ENCODE measurements at places on chromosomes 7 and 10.

GRCh38 chr10:69459101-69459790 is 8.0 kb downstream of the TSPAN15 start:
- no peak for DNase-seq

GRCh38 chr7:101172005-101172853 is 6.9 kb upstream of the VGF start:
- no peak for DNase-seq

DNA sequence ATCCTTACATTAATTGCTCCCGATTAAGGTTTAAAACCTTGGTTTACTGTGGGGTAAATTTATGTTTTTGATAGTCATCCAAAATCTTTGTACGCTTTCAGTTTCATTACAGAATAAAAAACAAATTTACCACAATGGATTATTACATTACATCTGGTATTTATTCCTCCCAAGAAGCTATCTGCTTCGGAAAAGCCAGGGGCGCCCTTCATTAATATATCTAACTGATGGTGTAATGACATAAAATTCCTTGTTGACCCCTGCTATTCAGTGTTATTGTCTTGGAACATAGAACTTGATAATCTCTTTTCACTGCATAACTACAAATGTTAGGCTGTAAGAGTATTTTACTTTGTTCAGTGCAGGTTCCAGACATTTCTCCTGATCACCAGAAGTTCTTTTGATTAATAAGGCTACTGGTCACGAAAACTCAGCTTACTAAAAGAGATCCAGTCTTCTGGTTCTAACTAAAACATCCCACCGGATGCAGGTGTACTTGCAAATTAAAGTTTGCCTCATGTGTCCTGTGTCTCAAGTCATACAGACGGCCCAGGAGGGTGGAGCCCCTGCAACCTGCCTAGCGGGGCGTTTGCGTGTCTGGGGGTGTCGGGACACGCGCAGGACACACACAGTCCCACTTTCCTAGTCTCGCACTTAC is 581 bp upstream of the GLCCI1 start:
- DNase-seq: no peak

DNA sequence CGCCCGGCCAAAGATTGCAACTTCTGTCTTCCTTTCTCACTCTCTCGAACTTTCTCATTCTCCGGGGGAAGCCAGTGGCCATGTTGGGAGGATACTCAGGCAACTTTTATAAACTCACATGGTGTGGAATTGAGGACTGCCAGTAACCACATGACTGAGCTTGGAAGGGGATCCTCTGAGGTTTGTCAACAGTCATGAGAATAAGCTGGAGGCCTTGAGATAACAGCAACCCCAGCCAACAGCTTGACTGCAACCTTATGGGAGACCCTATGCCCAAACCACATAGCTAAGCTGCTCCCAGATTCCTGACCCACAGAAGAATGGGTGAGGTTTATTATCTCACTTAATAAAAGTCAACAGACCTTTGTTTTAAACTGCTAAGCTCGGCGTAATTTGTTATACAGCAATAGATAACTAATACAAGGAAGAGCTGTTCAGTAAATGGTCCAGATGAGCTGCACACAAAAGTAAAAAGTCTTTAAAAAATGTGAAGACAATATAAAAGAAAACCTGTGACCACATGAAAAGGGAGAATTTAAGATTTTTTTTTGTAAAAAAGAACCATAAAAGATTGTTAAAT is 9.6 kb downstream of the SYPL1 start:
- no peak for DNase-seq

- no peak for DNase-seq
Observed at GRCh38 chr10:8060010-8060703, 5.7 kb downstream of the GATA3 start.

DNA sequence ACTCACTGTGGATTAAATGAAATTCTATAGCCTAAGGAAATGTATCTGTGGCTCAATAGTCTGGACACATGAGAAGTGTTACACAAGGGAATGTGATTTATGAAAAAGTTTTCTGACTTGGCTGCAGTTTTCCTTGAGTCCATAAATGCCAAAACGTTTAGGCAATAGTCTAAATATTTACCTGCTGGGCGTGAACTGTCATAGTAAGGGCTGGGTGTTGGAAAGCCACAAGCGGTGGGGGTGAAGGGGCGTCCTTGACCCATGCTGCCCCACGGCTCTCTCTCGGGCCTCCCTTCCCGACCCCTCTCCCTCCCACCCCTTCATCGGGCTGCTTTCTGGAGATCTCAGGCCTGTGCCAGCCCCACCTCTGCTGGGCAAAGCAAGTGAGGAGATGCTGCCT is 223.7 kb downstream of the BUB3 start:
- DNase-seq: no peak

GRCh38 chr7:25495342-25496250 is 267.3 kb upstream of the NPVF start:
- no peak for DNase-seq

GRCh38 chr7:76008156-76008687 is 13.8 kb upstream of the TMEM120A start:
- no peak for DNase-seq

DNA sequence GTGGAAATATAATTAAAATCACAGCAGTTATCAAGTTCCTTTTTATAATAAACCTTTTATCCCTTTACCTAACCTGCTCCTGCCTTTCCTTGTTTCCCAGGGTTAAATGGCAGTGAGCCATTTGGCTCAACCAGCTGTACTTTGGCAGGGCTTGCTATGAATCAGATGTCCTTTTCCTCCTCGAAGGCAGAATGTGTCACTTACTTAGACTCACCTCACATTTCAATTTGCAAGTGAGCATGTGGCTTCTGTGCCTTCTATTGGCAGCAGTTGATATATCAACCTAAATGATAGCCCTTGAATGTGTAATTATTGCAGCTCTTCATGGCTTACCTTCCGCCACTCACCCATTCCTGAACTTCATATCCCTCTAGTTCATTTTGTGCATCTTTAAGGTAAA is 301.7 kb downstream of the CSTF2T start:
- no peak for DNase-seq

- no peak for DNase-seq
Observed at GRCh38 chr10:31819391-31819820, 109.2 kb downstream of the ARHGAP12 start.

DNA sequence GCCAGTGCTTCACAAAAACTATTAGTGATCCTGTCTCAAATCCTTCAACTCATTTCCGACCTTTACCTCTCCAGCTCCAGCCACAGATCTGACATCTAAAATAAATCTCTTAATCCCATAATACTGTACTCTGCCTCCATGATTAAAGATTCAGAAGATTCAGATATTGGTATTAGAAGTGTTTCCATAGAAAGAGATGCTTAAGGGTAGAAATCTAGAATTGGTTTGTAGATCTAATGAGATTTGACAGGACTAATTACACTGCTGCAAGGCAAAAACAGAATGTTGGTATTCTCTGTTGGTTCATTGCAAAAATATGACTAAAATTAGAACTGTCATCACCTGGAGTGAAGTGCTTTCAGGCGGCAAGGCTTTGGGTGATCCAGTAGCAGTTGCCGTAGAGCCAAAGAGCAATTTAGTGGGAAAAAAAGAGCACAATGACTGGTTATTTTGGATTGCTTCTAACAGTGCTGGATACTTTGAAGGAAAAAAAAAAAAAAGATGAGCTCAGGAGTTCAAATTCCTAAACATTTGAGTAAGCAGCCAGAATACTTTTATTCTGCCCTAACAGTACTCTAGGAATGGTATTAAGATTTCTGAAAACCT is 940.1 kb upstream of the SORCS1 start:
- no peak for DNase-seq

GRCh38 chr10:91622601-91623000 is 10.3 kb downstream of the PPP1R3C start:
- DNase-seq: no peak

- DNase-seq: no peak
Observed at GRCh38 chr10:61272781-61273180, 180.4 kb downstream of the TMEM26 start.

DNA sequence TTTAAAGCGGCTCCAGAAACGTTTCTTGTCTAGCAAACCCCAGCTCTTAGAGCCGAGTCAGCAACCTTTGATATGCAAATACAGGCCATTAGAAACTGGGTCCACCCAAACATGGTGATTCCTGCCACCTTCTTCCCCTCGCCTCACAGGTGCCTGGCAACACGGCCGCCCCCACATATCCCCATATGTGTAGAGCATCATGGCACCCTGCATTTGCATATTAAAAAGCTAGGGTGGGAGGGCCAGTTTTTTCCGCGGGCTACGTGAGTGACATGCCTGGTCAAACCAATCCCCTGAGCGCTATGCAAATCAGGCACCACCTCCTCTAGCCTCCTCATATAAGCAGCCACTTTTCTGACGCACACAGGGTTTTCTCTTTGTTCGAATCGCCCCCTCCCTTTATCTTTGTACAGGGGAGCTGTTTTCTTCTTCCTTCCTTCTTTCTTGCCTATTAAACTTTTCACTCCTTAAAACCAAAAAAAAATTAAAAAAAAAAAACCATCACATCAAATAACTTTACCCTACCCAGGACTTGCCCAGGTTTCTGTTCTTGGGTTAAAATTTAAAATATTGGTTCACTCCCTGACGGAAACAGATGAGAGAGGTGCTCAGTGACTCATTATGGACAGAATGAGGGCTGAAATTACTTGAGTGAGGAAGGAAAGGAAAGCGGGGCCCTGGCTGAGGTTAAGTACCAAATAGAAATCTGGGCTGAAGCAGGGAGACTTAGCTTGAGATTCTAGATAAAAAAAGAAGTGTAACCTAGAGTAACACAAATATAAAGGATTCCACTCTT is 59.8 kb downstream of the COA1 start:
- DNase-seq: no peak

DNA sequence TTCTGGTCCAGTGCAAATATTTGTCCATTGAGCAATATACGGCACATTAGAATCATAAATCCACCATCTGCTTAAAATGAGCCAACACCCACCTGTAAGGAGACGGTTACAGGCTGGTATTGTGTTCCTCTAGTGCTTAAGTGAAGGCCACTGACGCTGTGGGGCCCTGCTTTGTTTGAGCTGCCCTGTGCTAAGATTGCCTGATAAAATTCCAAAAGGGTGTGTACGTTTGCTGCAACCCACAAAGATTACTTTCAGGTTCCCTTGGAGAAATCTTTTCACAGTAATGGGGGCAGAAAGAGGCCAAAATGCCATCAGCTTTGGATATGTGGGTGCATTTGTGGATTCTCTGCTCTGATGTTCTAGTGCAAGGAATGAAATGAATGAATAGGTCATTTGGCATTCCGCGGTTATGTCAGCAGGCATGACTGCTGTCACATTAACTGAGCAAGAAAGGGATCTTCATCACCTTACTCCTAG is 34.4 kb downstream of the AGR3 start:
- DNase-seq: no peak

DNA sequence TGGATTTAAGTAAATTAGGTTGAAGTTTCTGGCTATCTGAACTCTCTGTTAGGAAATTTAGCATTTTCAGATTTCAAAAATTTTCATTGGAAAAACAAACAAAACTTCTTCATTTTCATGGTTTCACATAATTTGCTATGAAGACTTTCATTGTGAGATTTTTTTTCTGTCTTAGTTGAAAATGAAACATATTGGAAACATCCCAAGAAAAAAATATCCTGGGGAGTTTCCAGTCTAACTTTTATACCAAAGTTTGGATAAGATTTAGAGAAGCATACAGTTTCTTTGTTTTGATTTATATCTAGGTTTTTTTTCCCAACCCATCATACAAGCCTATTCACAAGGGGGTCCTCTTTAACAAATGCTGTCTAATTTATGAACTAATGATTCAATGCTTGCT is 300.5 kb upstream of the SEMA3A start:
- no peak for DNase-seq

DNA sequence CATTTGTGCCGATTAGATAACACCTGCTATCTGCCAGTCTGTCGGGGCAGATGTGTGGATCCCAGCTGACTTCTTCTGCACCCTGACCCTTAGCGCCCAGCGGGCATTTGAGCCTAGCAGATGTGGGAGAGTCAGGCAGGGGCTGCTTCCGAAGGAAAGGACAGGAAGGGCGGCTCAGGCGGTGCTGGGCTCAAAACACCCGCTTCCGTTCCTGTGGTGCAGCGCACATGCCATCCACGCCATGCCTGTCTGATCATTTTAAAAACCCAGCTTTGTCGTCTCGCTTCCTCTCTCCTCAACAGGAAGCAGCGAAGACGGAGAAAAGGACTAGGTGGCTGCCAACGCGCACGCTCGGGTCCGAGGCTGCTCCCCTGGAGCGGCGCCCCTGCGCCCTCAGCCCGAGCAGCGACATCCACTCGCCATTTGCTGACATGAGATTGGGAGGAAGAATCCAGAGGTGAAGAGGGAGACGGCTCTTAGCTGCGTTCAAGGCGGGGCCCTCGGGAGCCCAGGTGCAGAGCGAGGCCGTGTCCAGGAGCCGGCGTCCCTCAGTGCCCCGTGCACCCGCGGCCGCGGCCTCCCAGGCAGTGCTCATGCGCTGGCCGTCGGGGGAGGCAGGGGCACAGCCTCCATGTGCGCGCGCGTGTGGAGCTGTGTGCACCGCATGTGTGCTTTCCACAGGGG is 5.9 kb upstream of the BHLHA15 start:
- DNase-seq: no peak

DNA sequence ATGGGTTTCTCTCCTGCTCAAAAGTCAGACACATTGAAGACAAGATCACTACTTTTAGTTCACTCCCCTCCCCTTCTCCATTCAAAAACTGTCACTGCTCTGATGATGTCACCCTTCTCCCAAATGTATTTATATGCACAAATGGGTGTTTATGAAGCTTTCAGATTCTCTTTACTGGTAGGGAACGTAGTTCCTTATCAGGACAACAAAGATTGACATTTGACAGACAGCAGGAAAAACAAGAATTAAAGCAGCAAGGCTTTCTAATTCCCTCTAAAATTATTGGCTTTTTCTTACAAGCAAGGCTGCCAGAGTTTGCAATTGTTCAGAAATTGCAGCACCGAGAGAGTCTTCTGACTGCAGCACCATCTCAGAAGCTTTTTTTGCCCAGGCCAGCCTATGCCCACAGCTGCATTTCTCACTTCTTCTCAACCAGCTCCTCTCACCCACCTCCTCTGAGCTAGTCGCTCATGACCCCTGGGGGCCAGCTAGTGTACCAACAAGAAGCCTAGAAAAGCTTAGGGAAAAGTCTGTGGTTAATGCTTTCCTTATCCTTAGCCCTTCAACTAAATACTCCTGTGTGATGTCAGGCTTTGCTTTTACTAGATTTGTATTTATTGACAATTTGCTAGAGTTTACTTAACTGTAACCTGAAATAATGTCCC is 265.1 kb downstream of the HTR7 start:
- DNase-seq: no peak

- DNase-seq: no peak
Observed at GRCh38 chr7:84144480-84144879, 50.1 kb downstream of the SEMA3A start.

DNA sequence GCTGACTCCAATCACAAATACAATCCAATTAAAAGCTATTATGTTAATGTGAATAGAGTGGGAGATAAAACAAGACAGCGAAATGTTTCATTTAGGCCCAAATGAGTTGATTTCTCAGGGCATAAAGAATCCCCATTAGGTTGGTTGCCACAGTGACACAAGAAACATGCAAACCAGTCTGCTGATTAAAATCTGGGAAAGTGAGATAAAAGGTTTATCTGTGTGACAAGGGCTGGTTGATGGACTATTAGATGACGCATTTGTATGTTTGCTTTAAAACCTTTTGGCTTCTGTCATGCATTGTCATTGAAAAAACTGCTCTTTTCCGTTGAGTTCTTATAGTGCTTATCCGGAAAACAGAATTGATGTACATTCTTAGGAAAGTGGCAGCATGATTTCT is 658.2 kb downstream of the GATA3 start:
- DNase-seq: no peak
